Left ventricle myocardium superior (tissue), 1 donor: ENCODE measurements at places on chromosomes 4 and X. TPM values are rescaled to one million over a fixed set of nuclear protein-coding genes. Genes with fewer than 3 reads are reported as not detected.

The IL21 gene
- not detected for total RNA-seq

The ITGB1BP2 gene
- 88.6 TPM for total RNA-seq

The RIBC1 gene
- total RNA-seq, result 0.52 TPM

- DNase-seq, result no peak
Measured at GRCh38 chr4:61831987-61832386, 631.9 kb downstream of the ADGRL3 start.

GRCh38 chrX:151726751-151727150 is 7.8 kb upstream of the CNGA2 start:
- DNase-seq, result no peak

GRCh38 chr4:38902695-38903094 is 35.1 kb downstream of the FAM114A1 start:
- DNase-seq, result no peak

GRCh38 chrX:41684138-41684537 is 4.6 kb upstream of the GPR34 start:
- no peak for DNase-seq
